ENCODE measurements at places on chromosomes 7 and 10.

DNA sequence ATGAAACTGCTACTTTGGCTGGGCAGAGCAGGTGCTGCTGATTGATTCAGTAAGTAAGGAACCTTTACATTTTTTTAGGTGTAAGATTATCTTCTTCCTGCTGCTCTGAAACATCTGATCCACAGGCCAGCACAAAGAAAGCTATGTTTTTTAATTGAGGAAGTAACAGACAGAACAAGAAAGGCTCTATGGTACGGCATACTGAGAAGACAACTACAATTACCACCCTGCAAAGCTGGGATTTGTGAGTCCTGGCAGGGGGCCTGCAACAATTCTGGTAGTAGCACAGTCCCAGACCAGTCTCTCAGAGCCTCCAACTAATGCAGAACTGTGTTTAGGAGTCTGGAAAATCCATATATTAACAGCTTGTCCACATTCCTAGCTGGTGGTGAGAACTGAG lies 103.0 kb upstream of the LRRTM3 start:
- no peak for DNase-seq

DNA sequence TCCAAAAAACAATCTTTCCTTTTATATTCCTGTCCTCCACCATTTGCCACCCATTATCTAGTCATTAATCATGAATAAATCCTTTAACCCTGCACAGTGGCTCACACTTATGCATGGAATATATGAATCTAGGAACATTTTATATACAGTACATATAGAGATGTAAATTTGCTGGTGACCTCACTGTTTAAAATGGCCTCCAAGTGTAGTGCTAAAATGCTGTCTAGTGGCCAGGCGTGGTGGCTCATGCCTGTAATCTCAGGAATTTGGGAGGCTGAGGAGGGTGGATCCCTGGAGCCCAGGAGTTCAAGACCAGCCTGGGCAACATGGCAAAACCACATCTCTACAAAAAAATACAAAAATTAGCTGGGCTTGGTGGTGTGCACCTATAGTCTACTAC lies 9.6 kb downstream of the NANOS1 start:
- DNase-seq = no peak

DNA sequence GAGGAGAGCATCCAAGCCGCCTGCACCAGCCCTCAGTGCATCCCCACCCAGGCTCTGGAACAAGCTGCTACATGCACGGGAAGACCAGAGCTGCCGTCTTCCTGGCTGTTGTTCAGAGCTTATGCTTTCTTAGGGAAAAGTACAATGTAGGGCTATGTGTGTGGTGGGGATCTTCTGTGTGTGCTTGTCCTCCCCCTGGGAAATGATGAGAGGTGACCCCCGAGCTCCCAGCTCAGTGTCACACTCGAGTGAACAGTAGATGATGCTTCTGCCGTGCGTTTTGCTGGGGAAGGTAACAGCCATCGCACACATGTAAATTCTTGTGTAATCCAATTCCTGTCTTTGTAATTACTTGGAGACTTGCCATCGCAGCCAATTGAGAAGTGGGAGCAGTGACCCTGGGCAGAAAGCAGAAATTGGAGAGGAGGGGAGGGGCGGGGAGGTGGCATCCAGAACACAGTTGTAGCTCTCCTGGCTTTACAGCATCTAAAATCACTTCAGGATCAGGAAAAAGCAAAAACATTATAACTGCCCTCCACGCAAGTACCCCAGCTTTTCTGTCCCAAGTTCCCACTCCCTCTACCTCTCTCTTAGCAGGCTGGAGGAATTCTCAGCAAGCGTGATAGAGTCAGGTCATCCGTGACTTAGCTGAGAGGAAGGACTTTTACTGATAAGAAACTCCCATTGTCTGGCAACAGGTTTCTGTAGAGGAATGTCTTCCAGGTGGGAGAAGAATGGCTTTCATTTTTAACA lies 149.6 kb downstream of the TCF7L2 start:
- DNase-seq = peak; percentile 62

DNA sequence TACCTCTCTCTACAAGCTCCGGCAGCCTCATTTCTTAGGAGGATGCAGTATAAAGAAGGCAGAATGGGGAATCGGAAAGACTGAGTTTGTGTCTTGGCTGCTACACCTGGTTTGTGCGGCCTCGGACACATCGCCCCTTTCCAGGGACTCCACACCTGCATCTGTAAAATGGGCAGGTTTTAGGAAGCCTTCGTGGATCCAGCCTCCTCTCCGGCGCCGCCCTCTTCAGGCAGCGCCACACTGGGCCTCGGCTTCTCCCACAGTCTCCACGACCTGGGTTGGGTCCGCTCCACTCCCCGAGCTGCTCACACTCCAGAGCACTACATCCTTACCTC lies 341 bp downstream of the GOT1 start:
- DNase-seq = no peak

GRCh38 chr10:16519908-16520861 lies 1.5 kb downstream of the C1QL3 start:
- no peak for DNase-seq

DNA sequence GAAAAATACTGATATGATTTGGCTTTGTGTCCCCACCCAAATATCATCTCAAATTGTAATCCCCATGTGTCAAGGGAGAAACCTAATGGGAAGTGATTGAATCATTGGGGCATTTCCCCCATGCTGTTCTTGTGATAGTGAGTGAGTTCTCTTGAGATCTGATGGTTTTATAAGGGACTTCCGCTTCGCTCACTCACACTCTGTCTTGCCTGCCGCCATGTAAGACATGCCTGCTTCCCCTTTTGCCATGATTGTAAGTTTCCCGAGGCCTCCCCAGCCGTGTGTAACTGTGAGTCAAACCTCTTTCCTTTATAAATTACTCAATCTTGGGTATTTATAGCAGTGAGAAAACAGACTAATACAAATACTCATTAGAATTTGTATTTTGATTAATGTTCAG lies 5.1 kb upstream of the MRPS17 start:
- DNase-seq = no peak

- DNase-seq = peak; percentile 66
Observed at GRCh38 chr7:112869111-112869774, 79.0 kb upstream of the TMEM168 start.

Measured in choroid plexus epithelial cell (primary cell).